T-helper 17 cell (primary cell): ENCODE measurements at places on chromosomes 4 and X.

- no peaks in the 10 kb centered on the region for H3K4me1 ChIP-seq
- H3K4me3 ChIP-seq, result no peak overlapping the region
- no peak for DNase-seq
- H3K36me3 ChIP-seq, result no peaks in the 10 kb centered on the region
- no peak overlapping the region for H3K27ac ChIP-seq
Measured at GRCh38 chrX:55143621-55144020, 54.8 kb downstream of the PAGE2 start.

GRCh38 chr4:5472160-5472591 is 236.2 kb downstream of the EVC2 start:
- H3K27ac ChIP-seq, result no peak overlapping the region
- H3K27me3 ChIP-seq, result no peaks in the 10 kb centered on the region
- no peak for DNase-seq
- no peaks in the 10 kb centered on the region for H3K36me3 ChIP-seq

- H3K27ac ChIP-seq, result peak overlapping the region; percentile 98
- peak overlapping the region; percentile 94 for H3K4me3 ChIP-seq
- H3K27me3 ChIP-seq, result no peaks in the 10 kb centered on the region
- peaks cover 3% of the 10 kb centered on the region for H3K36me3 ChIP-seq
Measured at GRCh38 chr4:1250527-1250812, 1.5 kb upstream of the CTBP1 start.

DNA sequence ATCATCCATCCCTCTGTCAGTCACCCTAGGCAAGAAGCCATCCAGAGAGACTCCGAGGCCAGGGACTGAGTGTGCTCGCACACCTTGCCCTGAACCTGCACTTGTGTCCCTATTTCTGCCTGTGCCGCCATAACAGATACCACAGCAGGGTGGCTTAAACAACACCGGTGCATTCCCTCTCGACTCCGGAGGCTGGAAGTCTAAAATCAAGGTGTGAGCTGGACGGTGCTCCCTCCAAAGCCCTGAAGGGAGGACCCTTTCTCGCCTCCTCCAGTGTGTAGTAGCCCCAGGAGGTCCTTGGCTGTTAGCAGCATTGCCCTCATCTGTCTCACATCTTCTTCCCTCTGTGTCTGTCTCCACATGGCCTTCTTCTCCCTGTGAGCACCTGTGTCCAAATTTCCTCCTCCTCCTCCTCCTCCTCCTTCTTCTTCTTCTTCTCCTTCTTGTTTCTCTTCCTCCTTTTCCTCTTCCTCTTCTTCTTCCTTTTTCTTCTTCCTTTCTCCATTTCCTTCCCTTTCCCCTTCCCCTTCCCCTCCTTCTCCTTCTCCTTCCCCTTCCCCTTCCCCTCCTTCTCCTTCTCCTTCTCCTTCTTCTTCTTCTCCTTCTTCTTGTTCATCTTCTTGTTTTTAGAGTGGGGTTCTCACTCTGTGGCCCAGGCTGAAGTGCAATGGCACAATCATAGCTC is 98.1 kb upstream of the ENPP6 start:
- DNase-seq, result no peak
- no peak overlapping the region for H3K4me3 ChIP-seq
- no peaks in the 10 kb centered on the region for H3K36me3 ChIP-seq

DNA sequence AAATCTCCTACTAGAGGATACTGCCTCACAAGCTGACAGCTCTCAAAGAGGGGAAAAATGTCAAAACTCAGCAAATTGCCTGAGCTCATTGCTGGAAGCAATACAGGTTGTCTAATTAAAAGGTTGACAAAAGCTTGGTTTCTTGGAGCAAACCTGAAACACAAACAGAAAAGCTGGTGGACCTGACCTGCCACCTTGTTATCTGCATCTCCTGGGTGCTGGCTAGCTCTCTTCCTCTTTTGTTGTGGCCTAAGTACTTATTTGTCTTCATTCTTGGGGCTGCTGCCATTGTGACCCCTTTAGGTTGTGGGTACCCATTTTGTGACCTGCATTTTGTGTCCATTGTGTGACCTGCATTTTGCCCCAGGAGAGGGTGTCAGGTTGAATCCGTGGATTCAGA is 184.5 kb downstream of the KIT start:
- no peaks in the 10 kb centered on the region for H3K27me3 ChIP-seq
- no peak for DNase-seq
- no peak overlapping the region for H3K27ac ChIP-seq
- H3K36me3 ChIP-seq, result no peaks in the 10 kb centered on the region
- H3K4me1 ChIP-seq, result peaks cover 3% of the 10 kb centered on the region

- no peaks in the 10 kb centered on the region for H3K27me3 ChIP-seq
- peaks cover 2% of the 10 kb centered on the region for H3K4me1 ChIP-seq
- no peak overlapping the region for H3K4me3 ChIP-seq
- no peak overlapping the region for H3K27ac ChIP-seq
- DNase-seq, result no peak
Measured at GRCh38 chrX:16558489-16558888, 91.5 kb upstream of the S100G start.

DNA sequence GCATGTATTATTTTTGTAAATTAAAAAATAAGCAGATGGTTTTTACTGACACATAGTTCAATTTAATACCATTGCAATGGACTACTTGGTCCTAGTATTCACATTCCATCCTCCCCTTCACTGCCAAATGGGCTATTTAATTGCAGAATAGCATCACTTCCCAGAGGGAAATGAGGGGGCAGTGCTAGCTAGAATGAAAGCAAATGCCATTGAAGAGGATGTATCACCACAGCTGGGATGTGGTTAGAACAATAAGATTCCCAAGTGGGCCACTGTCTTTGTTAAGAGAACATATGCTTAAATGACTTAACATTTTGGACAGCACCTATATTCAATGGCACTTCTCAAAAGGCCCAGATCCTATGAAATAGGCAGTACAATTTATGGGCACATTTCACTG is 224.7 kb downstream of the RBMX2 start:
- no peaks in the 10 kb centered on the region for H3K27me3 ChIP-seq
- no peaks in the 10 kb centered on the region for H3K4me1 ChIP-seq
- H3K4me3 ChIP-seq, result no peak overlapping the region
- no peaks in the 10 kb centered on the region for H3K36me3 ChIP-seq
- no peak overlapping the region for H3K27ac ChIP-seq

DNA sequence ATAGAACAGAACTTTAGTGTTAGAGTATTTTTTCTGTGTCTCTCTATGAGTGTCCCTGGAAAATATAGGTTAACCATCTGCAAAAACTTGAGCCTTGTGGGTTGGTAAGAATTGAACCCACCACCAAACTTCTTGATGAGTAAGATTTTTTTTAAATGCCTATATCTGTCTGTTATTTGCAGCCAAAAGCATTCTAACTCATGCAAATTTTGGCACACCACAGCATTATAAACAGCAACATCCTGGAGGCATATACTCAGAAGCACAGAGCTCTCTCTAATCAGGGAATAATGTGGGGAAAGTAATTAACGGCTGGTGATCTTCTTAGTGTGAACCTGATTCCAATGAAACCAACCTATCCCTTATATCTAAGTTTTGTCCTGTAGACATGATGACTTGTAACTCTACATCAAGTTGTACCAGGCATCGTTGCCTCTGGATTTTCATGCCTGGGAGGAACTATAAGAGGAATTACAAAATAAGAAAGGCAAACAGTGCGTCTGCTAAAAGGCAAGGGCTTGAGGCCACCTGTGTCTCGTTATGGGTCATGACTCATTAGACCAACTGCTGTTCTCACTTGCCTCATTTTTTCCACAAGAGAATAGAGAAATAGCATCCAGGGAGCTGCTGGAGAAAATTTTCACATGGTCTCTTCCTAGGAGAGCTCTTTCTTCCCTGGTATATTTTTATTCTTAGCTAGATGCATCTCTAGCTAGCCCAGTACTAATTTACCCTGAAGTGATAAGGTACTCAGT is 202.4 kb downstream of the CHIC2 start:
- peaks cover 2% of the 10 kb centered on the region for H3K36me3 ChIP-seq
- no peak for DNase-seq
- H3K4me1 ChIP-seq, result no peaks in the 10 kb centered on the region
- H3K27ac ChIP-seq, result no peak overlapping the region

GRCh38 chr4:133147286-133147821 is 1.7 kb upstream of the PCDH10 start:
- H3K4me3 ChIP-seq, result no peak overlapping the region
- H3K27ac ChIP-seq, result no peak overlapping the region
- peaks cover 68% of the 10 kb centered on the region for H3K27me3 ChIP-seq
- no peak for DNase-seq
- H3K4me1 ChIP-seq, result peaks cover 3% of the 10 kb centered on the region

DNA sequence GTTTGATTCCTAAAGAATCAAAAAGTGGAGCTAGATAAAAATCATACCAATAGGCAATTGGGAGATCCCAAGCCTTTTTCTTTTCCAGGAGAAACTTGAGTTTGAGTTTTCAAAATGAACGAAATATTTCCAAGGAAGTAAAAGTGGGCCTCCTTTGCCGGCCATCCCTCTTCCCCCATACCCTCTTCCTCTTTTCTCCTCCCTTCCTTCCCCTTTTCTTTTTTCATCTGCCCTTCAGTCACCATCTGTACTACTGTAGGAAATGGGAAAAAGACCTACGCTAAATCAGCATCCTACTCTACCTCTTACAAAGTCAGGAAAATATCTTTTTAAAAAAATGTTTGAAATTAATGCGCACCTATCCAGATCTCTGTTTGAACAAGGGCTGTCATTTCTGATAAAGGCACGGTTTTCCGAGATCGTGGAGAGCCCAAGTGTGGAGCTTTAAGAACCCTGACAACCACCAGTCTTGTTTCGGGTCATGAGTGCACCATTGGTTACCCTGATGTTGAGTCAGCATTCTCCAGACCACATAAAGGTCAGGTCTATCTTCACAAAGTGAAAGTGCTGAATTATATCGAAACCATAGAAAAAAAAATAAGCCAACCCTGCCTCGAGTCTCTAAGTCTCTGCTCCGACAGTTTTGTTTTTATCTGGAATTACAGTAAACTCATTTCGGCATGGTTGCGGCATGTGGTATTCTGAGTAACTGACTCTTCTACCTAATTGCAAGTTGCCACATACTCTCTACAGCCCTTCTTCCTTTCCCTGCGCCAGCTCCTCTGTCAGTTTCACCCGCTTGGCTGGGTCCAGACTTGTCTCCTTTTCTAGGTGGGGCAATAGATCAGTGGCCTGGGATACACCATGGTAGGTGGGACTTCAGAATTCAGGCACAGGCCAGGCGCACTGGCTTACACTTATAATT is 140.2 kb upstream of the KLF3 start:
- H3K27me3 ChIP-seq, result no peaks in the 10 kb centered on the region
- peaks cover 8% of the 10 kb centered on the region for H3K36me3 ChIP-seq
- H3K4me1 ChIP-seq, result peaks cover 20% of the 10 kb centered on the region
- DNase-seq, result no peak

DNA sequence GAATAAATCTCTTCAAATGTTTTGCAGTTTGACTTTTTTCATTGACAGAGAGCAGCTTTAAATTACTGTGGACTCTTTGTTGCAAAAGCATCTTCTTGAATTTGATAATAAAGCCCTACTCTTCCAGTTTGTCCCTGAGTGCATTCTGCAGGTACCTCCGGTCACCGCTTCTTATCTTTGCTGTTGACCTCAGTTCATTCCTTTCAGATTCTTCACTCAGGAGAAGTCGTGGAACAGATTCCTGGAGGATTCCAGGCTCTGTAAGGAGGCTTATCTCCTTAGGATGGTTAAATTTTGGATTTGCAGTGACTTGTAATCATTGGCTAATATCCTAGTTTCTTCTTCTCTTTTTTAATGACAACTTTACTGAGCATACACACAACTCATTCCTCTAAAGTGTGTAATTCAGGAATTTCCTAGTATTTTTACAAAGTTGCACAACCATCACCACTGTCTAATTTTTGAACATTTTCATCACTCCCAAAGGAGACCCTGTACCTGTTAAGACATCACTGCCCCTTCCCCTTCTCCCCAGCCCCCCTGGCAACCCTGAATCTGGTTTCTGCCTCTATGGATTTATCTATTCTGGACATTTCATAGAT is 22.0 kb downstream of the TBL1X start:
- H3K4me1 ChIP-seq, result peaks cover 14% of the 10 kb centered on the region
- no peak overlapping the region for H3K4me3 ChIP-seq
- H3K36me3 ChIP-seq, result no peaks in the 10 kb centered on the region
- no peaks in the 10 kb centered on the region for H3K27me3 ChIP-seq
- DNase-seq, result no peak

DNA sequence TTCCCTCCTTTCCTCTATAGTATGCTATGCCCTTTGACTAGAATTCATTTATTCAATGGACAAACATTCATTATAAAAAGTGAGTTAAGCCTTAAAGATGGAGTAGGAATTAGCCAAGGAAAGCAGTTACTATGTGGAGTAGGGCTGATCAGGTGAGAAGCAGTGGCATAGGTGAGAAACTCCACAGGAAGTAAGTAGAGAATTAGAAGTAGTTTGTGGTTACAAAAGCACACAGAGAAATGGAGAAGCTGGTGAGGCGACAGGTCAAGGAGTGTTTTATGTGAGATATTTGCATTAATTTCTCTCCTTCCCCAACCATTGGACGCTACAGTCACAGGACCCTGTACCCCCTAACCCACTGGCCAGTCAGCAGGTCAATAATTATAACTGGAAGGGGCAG is 30.6 kb downstream of the SETD7 start:
- H3K4me1 ChIP-seq, result peaks cover 11% of the 10 kb centered on the region
- no peak for DNase-seq
- no peaks in the 10 kb centered on the region for H3K27me3 ChIP-seq
- peak overlapping the region; percentile 53 for H3K27ac ChIP-seq
- peaks cover 3% of the 10 kb centered on the region for H3K36me3 ChIP-seq

- no peaks in the 10 kb centered on the region for H3K36me3 ChIP-seq
- peaks cover 3% of the 10 kb centered on the region for H3K4me1 ChIP-seq
- DNase-seq, result no peak
- no peak overlapping the region for H3K4me3 ChIP-seq
- H3K27me3 ChIP-seq, result no peaks in the 10 kb centered on the region
- H3K27ac ChIP-seq, result no peak overlapping the region
Measured at GRCh38 chrX:44435047-44435446, 91.6 kb upstream of the EFHC2 start.

- no peaks in the 10 kb centered on the region for H3K27me3 ChIP-seq
- H3K4me1 ChIP-seq, result no peaks in the 10 kb centered on the region
- no peaks in the 10 kb centered on the region for H3K36me3 ChIP-seq
- DNase-seq, result no peak
- no peak overlapping the region for H3K27ac ChIP-seq
Measured at GRCh38 chr4:166432125-166432524, 559.1 kb downstream of the TLL1 start.

DNA sequence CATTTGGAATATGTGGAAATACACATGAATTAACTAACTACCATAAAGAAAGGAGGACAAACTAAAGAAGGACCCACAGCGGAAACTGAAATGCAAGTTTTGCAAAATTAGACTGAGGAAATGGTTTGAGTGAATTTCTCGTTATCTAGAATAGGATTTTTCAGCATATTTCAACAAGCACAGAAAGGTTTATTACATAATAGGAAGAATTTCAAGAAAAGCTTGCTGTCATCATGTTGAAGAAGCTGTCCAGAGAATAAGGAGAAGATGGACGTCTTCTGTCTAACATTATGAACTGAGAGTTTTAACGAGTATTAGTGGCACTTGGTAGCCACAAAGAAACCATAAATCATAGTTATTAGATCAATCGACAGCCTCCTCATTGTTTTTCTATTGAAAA is 45.0 kb downstream of the TEC start:
- H3K4me3 ChIP-seq, result no peak overlapping the region
- DNase-seq, result no peak
- no peaks in the 10 kb centered on the region for H3K27me3 ChIP-seq
- H3K36me3 ChIP-seq, result peaks cover 2% of the 10 kb centered on the region
- H3K4me1 ChIP-seq, result peaks cover 8% of the 10 kb centered on the region

- no peak for DNase-seq
- H3K4me1 ChIP-seq, result no peaks in the 10 kb centered on the region
- H3K4me3 ChIP-seq, result no peak overlapping the region
- peaks cover 30% of the 10 kb centered on the region for H3K27me3 ChIP-seq
Measured at GRCh38 chr4:54155936-54156335, 56.0 kb downstream of the GSX2 start.

- no peak overlapping the region for H3K27ac ChIP-seq
- no peaks in the 10 kb centered on the region for H3K4me1 ChIP-seq
- no peak overlapping the region for H3K4me3 ChIP-seq
- no peaks in the 10 kb centered on the region for H3K27me3 ChIP-seq
- DNase-seq, result no peak
Measured at GRCh38 chrX:84453351-84454246, 48.7 kb downstream of the HDX start.
